ENCODE measurements at places on chromosomes 5 and 9.

- DNase-seq: no peak
Measured at GRCh38 chr5:53678981-53679660, 118.7 kb downstream of the NDUFS4 start.

DNA sequence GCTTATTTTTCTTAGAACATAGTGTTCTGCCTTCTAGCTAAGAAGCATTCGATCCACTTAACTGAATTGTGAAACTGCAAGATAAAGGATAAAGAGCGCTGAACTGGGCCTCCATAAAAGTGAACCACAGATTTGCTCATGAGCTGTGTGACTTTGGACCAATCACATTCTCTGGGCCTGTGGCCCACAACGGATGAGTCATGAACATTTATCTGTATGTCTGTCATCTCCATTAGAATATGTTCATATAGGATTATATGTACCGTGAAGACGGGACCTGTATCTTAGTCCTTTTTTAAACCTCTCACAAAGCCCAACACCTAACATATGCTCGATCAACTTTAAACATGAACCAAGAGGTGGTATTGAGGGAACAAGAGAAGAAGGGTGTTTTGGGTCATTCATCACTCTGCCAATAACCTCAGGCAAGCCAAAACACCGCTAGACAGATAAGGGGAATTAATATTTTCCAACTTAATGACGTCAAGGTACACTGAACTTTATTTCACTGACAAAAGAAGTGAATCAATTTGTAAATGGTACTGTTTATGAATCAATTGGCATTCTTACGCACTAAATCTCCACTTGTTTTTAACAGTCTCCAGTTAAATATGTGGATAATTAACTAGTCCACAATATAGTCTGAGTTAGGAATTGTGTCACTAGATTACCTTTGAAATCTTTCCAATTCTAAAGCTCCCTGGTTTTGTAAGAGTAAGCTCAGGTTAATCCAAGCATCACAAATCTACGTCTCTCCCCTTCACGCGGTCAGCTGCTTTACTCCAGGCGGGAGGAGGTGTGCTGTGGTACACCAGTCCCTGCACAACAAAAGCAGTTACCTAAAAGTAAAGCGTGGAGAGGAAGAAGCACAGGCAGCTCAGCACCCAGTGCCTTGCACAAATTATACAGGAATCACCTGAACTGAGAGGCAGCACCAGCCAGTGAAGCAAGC lies 1.6 kb downstream of the TMEM245 start:
- peak; percentile 32 for DNase-seq

DNA sequence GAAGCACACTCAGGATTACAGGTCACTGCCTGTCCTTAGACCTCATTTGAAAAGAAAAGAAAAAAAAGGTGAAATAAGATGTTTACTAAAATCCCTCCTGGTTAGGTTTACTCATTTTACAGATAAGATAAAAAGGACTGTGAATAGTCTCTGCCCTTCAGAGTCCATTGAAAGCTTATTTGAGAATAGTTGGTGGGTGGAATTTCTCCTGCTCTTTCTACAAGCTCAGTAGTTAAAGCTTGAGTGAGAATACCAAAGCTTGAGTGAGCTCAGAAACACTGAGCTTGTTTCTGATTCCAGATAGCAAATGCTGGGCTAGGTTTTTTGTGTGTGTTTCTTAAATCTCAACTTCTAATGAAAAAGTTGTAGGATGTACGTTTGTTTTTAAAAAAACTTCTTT lies 106.7 kb downstream of the SLF1 start:
- DNase-seq: no peak

DNA sequence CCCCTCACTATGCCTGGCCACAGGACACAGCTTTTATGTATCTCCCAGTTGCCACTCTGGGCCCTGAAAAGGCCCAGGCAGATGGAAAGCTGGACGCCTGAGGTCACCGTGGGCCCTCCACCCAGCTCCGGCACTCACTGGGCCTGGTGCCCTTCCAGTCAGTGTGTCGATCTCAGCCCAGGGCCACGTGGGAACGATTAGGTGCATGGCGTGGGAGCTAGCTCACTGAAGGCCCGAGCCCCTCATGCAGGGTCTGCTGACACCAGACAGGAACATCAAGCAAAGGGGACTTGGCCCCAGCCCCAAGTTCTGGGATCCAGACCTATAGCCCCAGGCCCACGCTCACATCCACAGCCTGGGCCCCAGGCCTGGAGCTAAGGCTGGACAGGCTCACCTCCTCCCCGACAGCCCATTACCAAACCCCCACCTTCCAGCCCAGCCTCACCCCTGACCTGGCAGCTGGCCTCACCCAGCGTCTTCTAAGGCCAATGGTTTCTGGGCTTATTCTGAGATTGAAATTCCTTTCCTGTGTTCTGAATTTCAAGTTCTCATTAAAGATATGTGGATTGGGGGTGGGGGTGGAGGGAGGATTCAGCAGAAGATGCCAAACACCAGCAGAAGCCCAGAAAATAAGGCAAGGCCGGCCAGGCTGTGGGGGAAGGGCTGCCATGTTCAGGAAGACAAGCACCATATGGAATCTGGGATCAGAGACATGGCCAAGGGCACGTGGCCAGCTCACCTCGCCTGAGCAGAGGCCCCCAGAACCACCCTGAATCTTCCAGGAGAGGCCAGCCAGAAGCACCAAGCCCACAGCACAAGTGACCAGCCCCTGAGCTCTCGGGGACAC lies 74.5 kb downstream of the ADAMTS2 start:
- no peak for DNase-seq

DNA sequence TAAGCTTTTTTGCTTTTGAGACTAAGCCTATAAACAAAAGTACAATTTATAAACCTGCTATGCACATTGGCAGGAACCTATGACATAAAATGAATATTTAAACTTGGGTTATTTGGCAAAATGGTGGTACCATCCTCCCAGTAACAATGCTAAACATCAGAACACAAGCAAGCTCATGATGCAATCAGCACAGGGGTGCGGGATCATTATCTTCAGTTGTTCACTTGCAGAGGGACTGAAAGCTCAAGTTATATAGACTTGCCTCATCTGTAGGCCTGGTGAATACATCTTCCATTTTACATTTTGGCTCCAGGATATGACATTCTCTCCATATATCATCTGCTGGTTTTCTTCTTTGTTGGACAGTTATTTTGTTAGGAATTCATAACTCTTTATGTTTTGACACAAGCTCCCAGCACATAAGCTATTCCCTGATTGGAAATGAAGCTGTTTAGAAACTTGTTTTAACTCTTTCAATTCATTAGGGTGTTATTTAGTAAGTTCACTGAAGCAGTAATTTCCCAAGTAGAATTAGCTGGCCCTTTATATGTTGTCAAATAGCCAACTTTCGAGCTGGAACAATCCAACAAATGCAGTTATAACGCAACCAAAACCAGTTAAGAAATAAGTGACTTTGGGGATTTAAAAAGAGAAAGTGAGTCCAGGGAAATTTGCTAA lies 124.7 kb upstream of the LIFR start:
- no peak for DNase-seq

DNA sequence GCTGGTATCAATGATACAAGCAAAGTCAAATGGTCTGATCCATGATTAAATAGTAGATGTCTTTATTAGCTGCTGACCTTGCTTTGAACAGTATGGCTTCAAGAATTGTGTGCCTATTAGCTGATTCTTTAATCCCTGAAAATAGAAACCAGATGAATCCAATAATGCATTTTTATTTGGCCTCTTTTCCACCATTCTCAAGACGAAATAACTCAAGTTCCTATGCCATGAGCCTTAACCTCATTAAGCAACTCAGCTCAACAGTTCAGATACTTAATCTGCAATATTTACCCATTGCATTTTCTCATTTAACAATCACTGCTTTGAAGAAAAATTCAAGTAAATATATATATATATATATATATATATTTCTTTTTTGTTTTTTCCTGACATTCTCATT lies 588.6 kb upstream of the MEF2C start:
- DNase-seq: no peak

DNA sequence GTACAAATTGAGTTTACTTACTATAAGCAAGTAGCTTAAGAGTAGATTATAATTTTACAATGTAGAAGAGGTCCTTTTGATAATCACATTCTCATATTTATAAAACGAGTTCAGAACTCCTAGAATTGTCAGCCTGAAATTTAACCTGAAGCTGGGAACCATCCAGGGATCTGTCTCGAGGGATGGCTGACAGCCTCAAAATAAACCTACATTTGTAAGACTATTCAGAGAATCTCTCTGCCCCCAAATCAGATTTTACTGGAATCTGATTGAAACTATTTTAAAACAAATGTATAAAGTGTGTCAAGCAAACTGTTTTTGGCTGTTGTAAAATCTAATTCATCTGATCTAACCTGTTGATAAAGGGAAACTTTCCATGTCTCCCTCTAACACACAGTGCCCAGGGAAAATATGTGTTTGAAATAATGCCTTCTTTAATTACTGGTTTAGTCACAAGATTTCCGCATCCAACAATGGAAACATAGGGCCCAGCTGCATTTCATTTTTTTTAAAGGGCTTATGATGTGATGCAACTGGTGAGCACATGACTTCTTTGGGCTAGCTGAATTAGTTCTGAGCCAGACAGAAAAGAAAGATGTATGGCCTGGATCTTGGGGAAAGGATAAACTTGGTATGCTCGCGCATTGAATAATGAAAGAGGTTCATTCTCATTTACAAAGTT lies 30.3 kb downstream of the SLC25A46 start:
- DNase-seq: no peak

DNA sequence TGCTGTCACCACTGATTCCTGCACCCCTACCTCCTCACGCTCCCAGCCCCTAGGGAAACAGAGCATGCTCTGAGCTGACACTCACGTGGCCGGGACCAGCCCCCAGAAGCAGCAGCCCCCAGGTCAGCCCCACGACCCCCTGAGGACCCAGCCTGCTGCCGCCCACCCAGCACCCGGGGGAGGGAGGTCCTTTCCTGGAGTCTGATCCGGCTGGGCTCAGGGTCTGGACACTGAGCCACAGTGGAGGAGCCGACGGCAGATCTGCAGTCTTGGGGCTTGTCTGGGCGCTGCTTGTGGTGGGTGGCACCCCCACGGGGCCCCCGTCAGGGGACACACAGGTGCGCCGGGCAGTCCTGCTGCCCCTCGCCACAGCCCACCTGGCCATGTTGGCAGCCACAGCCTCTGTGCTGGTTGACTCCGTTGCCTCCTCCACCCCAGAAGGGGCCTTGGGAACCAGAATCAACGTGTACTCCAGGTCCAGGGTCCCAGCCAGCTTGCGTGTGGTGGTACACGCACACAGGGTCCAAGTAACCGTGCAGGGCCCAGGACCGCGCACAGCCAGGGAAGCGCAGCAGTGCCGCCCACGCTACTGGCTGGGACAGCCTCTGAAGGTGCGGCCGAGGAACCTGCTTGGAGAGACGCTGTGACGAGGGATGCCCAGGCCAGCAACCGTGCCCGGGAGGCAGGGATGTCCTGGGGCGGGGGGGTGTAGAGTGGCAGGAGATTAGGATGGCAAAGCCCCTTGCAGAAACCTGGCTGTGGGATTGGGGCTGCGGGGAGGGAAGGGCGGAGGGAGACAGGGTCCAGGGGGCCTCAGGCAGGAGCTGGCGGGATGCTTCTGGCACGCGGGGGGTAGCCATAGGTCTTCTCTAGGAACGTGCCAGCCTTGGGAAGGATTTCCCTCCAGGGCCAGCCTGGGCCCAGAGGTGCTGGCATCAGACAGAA lies 3.5 kb downstream of the DNLZ start:
- no peak for DNase-seq
